SK-N-DZ (cell line): ENCODE measurements at places on chromosomes 11 and 22.

DNA sequence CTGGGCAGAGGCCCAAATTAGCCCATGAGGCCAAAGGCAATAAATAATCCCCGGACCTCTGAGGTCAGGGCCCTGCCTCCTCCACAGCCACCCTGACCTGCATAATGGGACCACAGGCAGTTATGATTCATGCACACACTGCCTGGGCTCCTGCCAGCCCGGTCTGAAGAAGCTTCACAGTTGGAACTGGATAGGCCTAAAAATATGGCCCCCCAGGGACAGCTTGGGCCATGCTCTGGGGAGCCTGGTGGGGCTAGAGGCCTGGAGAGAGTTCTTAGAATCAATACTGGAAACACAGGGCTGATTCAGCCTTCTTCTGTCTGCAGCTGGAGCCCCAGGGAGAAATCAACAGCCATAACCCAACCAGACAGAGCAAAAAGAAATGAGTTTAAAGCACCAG is 112.8 kb upstream of the CADM1 start:
- no peak for DNase-seq

- no peak for DNase-seq
These were observed 6.3 kb downstream of the TMA7B start for GRCh38 chr22:39966470-39966869.

GRCh38 chr22:46991666-46992065 is 229.2 kb downstream of the TBC1D22A start:
- no peak for DNase-seq

GRCh38 chr11:75767228-75767572 is 1.4 kb upstream of the DGAT2 start:
- no peak for DNase-seq

- peak; percentile 97 for DNase-seq
These were observed 37.6 kb upstream of the RIC3 start for GRCh38 chr11:8206251-8207079.

GRCh38 chr11:66970807-66971442 is 4.2 kb upstream of the C11orf86 start:
- no peak for DNase-seq

DNA sequence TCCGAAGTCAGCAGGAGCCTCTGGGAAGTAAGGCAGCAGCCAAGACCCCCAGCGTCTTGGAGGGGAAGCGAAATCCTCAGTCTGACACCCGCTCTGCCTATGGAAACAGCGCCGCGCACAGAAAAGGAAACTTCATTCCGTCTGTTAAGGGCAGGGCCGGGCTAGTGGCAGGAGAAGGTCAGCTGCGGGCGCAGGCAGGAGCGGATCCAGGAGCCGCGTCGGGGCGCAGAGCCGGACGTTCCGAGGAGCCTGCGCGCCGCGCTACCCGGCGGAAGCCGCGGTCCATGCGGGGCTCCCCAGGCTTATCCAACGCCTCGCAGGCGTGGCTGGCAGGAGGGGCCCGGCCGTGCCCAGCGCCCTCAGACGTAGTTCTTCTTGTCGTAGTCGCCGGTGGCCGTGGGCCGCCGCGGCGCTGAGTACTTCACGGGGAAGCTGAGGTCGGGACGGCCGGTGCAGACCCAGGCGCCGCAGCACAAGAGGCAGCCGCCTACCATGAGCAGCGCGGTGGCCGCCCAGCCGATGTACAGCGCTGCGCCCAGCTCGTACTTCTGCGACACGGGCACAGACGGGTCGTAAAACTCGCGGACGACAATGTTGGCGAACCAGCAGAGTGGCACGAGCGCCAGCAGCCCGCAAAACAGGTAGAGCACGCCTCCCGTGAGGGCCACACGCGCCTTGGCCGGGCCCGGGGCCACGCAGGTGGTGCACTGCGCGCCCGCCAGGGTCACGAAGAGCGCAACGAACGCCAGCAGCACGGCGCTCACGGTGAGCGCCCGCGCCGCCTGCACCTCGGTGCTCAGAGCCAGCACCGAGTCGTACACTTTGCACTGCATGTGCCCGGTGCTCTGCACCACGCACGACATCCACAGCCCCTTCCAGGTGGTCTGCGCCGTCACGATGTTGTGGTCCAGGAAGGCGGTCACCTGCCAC is 705 bp downstream of the CLDN5 start:
- peak; percentile 23 for DNase-seq

- DNase-seq, result no peak
These were observed 137.8 kb upstream of the UBASH3B start for GRCh38 chr11:122517403-122518379.

GRCh38 chr11:15969281-15969680 is 387.1 kb downstream of the SOX6 start:
- no peak for DNase-seq

- DNase-seq, result no peak
These were observed 1.9 kb downstream of the NLRP6 start for GRCh38 chr11:279966-280705.

DNA sequence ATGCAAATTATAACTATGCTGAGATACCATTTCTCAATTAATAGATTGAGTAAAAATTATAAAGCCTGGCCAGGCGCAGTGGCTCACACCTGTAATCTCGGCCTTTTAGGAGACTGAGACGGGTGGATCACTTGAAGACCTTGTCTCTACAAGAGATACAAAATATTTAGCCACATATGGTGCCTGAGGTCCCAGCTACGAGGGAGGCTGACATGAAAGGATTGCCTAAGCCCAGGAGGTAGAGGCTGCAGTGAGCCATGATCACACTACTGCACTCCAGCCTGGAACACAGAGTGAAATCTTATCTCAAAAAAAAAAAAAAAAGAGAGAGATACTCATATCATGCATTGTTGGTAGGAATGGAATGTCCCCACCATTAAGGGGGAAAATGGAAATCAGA is 142.4 kb downstream of the RCN1 start:
- DNase-seq, result no peak
